ENCODE measurements at places on chromosomes 2 and 18.
A peak's percentile ranks its signal among the peaks of the same experiment; 100 is the strongest.

DNA sequence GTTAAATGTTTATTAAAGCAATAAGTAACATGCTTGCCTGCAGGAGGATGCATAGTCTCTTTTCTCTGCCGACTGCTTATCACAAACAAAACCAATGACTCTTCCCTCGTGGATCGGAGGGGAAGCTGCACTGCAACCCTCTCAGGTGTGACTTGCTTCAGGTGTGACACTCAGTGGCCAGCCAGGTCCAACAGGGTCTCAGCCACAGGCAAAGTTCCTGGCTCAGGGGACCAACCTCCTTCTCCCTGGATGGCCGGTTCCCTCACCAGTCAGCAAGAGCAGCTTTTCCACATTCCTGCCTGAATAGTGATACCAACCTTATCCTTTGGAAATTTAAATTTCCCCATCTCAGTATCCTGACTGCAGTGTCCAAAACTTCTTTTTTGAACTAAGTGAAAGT is 383.5 kb downstream of the CMPK2 start:
- no peak for DNase-seq
- no peak overlapping the region for H3K4me3 ChIP-seq
- no peak overlapping the region for H3K27ac ChIP-seq
- H3K27me3 ChIP-seq: peaks cover 2% of the 10 kb centered on the region

DNA sequence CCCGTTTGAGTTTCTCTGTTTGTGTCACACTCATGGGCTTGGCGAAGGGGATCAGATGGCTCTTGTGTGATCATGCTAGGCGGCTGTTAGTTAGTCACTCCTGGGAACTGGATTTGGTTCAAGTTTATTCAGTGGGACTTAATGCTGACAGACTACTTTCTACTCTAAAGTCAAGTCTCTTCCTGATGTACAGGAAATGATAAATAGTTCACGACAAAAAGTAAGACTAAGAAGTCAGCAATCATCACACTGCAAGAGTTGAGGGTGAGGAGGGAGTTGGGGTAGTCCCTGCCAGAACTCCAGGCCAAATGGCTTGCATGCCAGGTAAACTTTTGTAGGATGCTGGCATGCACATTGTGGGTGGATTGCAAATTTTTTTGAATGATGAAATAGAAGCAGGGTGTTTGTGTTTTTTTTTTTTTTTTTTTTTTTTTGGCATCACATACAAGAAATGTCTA is 25.1 kb upstream of the CCL20 start:
- H3K27me3 ChIP-seq: no peaks in the 10 kb centered on the region
- H3K27ac ChIP-seq: no peak overlapping the region
- H3K4me1 ChIP-seq: no peaks in the 10 kb centered on the region
- no peaks in the 10 kb centered on the region for H3K36me3 ChIP-seq

DNA sequence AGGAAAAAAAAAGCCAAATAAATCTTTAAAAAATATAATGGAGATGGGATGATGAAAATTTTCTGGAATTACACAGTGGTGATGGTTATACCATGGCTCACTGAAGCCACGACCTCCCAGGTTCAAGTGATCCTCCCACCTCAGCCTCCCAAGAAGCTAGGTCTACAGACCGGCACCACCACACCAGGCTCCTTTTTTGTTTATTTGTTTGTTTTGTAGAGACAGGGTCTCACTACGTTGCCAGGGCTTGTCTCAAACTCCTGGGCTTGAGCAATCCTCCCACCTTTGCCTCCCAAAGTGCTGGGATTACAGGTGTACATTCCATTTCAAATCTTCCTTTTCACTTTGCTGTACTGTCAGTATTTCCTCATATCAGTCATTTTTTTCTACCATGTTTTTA is 61.7 kb downstream of the CHRNA1 start:
- H3K27ac ChIP-seq: no peak overlapping the region
- no peaks in the 10 kb centered on the region for H3K27me3 ChIP-seq
- H3K4me1 ChIP-seq: no peaks in the 10 kb centered on the region
- no peaks in the 10 kb centered on the region for H3K36me3 ChIP-seq

- no peak overlapping the region for H3K4me3 ChIP-seq
- no peaks in the 10 kb centered on the region for H3K4me1 ChIP-seq
- H3K27me3 ChIP-seq: no peaks in the 10 kb centered on the region
- no peaks in the 10 kb centered on the region for H3K36me3 ChIP-seq
- no peak overlapping the region for H3K27ac ChIP-seq
- peak; percentile 44 for DNase-seq
Observed at GRCh38 chr2:170679607-170680079, 35.5 kb upstream of the SP5 start.

- H3K4me1 ChIP-seq: no peaks in the 10 kb centered on the region
- no peaks in the 10 kb centered on the region for H3K27me3 ChIP-seq
- no peak for DNase-seq
Observed at GRCh38 chr2:181356526-181357130, 100.6 kb upstream of the ITGA4 start.

DNA sequence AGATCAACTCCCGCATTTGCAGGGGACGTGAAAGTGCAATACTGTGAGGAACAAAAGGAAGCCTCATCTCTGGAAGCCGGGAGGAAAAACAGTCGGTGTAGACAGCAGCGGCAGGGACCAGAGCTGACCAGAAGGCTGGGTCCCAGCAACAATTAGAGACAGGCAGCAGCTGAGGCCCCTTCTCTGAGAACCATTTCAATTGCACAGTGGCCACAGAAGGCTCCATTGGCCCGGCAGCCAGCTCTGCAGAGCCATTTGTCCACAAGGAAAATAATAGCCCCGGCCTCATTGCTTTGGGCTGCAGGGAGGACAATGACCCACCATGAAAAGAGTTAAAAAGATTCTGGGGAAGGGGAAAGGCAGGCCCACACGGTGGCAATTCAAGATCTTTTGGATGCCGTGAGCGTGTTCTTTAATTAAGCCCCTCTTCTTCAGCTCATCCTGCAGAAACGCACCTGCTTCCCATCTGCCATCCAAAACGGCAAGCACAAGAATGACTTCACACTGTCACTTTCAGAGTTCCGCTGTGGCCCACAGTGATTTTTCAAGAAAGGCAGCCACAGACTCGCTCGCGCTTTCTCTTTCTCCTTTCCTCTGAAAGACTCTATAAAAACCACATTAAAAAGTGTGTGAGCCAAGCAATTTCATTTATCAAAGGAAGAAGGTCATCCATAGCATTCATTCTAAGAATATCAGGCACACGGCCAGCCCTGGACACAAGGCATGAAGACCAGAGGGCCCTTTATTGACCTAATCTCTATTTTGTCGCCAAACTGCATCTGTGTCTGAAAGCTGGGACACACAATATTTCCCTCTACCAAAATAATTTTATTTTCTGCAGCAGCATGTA is 293.6 kb downstream of the SOX11 start:
- no peak for DNase-seq
- no peak overlapping the region for H3K27ac ChIP-seq
- no peak overlapping the region for H3K4me3 ChIP-seq
- H3K36me3 ChIP-seq: no peaks in the 10 kb centered on the region
- no peaks in the 10 kb centered on the region for H3K27me3 ChIP-seq

- H3K36me3 ChIP-seq: no peaks in the 10 kb centered on the region
- H3K27me3 ChIP-seq: no peaks in the 10 kb centered on the region
- H3K4me1 ChIP-seq: no peaks in the 10 kb centered on the region
- no peak overlapping the region for H3K4me3 ChIP-seq
- DNase-seq: no peak
Observed at GRCh38 chr18:10235661-10235952, 218.8 kb upstream of the APCDD1 start.

DNA sequence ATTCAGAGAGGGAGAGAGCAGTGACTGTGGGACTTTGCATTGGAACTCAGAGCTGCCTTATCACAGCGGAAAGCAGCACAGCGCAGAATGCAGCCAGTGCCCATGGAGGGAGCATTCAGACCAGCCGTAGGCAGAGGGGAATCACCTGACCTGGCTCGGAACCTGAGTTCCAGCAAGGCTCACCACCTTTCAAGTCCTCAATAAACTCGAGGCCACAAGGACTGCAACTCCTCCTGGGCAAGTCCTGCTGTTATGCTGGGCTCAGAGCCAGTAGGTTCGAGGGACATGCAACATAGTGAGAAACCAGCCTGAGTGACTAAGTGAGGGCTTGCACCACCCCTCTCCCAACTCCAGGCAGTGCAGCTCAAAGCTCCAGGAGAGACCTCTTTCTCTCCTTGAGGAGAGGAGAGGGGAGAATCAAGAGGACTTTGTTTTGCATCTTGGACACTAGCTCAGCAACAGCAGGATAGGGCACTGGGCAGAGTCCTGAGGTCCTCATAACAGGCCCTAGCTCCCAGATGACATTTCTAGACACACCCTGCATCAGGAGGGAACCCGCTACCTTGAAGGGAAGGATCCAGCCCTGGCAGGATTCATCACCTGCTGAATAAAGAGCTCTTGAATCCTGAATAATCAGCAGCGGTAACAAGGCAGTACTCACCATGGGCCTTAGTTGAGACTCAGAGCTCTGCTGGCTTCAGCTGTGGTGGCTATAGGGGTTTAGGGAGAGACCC is 136.8 kb upstream of the OTOS start:
- H3K4me3 ChIP-seq: no peak overlapping the region
- no peaks in the 10 kb centered on the region for H3K36me3 ChIP-seq
- no peak for DNase-seq
- no peaks in the 10 kb centered on the region for H3K4me1 ChIP-seq
- no peaks in the 10 kb centered on the region for H3K27me3 ChIP-seq

All from liver (tissue), 10 donors.